ENCODE measurements at places on chromosomes 7 and 10. TPM values are rescaled to one million over a fixed set of nuclear protein-coding genes. Genes with fewer than 3 reads are reported as not detected.

DNA sequence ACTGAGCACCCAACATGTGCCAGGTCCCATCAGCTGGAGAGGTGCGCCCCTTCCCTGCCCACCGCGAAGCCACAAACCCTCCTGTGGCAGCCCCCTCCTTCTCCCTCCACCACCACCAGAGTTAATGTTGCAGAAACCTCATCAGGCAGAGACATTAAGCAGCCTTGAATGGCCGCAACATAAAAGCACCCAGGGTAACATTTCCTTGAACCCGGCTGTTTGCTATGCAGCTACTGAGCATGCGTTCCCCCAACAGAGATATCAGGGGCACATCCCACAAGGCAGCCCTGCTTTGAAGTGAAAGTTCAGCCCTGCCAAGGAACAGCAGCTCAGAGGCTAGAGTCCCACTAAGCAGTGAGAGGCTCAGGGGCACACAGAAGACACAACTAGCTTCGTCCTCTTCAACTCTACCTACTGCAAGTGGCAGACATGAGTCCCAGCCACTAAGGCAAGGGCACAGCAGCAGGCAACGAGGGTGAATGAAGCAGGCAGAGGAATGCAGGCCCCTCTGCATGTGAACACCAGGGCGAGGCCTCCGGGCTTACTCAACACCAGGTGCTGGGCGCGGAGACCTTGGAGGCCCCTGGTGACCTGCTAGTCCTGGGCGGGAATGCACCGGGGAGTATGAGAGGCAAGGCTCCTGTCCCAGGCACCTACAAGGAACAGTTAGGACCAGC lies 107.4 kb downstream of the SLIT1 start:
- no peak for DNase-seq

- DNase-seq: no peak
Observed at GRCh38 chr7:129499999-129500398, 2.3 kb upstream of the SMKR1 start.

DNA sequence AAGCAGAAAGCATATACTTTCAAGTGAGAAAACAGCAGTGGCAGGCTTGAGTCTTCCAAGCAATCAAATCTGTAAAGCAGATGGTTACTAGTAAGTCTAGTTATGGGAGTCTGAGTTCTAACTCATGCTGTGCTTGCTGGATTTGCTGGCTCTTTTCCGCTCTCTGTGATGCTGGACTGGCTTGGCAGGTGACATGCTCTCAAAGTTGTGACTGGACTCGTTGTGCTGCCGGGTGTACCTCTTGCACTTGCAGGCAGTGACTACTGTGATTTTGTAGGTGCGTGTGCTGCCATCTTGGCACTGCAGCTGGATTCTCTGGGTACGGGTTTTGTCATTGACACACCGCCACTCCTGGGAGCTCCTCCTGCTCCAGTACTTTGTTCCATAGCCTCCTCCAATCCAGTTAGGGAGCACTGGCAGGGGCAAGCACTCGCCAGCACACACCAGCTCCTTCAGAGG lies 3.1 kb downstream of the SOSTDC1 start:
- DNase-seq: no peak

GRCh38 chr7:6317797-6318438 lies 45.5 kb upstream of the CYTH3 start:
- DNase-seq: peak; percentile 79

DNA sequence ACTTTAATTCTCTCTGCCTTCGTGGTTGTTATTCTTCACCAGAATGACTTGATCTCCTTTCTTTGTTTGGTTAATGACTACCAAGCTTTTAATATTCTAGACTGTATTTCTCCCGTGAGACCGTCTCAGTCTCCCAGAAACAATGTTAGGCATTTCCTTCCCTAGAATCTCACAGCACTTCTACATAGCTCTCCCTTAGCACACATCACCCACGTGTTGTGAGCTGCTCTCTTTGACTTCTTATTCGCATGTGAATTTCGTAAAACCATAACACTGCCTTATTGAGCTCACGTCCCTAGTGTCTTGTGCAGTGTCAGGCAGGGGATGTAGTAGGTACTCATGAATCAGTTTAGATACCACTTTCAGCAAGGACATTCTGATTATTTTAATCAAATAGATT lies 57.5 kb upstream of the MGAM2 start:
- no peak for DNase-seq

BCL7B gene
- 67.0 TPM for total RNA-seq

TNPO3 gene
- total RNA-seq: 26.3 TPM

CNPY4 gene
- total RNA-seq: 7.0 TPM

BTBD16 gene
- not detected for total RNA-seq

NPC1L1 gene
- total RNA-seq: 0.25 TPM

SCART1 gene
- total RNA-seq: 1.5 TPM
